ENCODE measurements at places on chromosomes 4 and X. TPM values are rescaled to one million over a fixed set of nuclear protein-coding genes. Genes with fewer than 3 reads are reported as not detected.

DNA sequence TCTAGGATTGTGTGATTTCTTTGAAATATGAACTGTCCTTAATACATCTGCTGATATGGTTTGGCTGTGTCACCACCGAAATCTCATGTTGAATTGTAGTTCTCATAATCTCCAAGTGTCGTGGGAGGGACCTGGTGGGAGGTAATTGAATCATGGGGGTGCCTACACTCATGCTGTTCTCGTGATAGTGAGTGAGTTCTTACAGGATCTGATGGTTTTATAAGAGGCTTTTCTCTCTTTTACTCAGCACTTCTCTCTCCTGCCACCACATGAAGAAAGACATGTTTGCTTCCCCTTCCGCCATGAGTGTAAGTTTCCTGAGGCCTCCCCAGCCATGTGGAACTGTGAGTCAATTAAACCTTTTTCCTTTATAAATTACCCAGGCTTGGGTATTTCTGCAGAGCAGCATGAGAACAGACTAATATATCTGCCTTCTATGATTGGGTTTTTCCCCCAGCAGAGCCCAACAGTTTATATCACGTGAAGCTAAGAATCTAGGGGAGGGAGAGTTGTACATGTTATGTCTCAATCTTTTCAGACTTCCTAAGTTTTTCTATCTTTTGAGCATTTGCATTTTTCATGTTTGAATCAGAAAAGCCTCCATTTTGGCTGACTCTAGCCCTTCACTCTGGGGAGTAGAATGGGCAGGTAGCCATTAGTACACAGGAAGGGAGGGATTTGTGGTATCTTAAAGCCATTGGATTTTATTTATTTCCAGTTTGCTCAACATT, 58.9 kb downstream of the PLAC1 start:
- DNase-seq, result peak; percentile 22

GRCh38 chr4:91147067-91147466, 1019.9 kb downstream of the CCSER1 start:
- DNase-seq, result no peak

Gene MAGEA8
- total RNA-seq, result not detected

Gene NPY5R
- not detected for total RNA-seq

All from activated naive CD8-positive, alpha-beta T cell treated with anti-CD3 and anti-CD28 coated beads for 36 hours (primary cell).